ENCODE measurements at places on chromosomes 2 and 18.

GRCh38 chr18:57657542-57657941 is 35.9 kb upstream of the NARS1 start:
- DNase-seq, result no peak

GRCh38 chr2:201363857-201364560 is 6.9 kb upstream of the FLACC1 start:
- peak; percentile 71 for DNase-seq

GRCh38 chr18:52288403-52289004 is 51.5 kb upstream of the DCC start:
- DNase-seq, result no peak

DNA sequence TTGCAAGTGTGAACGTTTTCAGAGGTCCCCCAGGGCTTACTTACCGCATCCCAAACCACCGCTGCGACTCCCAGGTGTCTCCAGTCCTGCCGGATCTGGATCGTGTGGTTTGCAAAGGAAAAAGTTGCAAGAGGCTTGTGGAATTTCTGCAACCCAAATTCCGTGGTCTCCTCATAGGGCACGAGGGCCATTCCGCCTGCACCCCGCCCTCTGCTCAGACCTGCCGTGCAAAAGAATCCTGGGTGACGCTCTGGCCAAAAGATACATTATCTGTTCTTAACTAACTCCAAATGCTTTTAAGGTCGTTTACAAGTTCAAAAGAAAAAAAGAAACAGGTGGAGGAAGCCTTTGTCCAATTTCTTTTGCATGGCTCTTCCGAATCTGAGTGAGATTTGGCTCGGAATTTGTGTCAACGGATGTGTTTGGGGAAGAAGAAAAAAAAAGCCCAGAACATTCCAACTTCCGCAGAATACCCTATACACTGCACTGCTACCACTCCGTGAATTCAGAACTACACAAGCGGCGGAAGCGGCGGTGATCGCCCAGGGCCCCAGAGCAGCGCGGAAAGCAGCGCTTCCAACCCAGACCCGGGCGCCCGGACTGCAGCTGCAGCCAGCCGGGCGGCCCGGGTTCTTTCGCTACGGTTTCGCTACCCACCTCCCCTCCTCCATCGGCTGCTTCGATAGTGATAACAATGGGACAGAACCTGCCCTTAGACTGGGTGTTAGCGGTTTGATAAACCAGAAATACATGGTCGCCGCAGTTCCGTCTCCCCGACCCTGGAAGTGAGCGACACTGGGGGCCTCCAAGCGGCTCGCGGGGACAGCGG is 795 bp downstream of the METTL21A start:
- DNase-seq, result peak; percentile 81

- no peak for DNase-seq
These were observed 190.0 kb upstream of the SRD5A2 start for GRCh38 chr2:31770741-31771140.
